ENCODE measurements at places on chromosomes 3 and 15.

- DNase-seq = no peak
Observed at GRCh38 chr15:58764468-58764867, 6.6 kb upstream of the MINDY2 start.

DNA sequence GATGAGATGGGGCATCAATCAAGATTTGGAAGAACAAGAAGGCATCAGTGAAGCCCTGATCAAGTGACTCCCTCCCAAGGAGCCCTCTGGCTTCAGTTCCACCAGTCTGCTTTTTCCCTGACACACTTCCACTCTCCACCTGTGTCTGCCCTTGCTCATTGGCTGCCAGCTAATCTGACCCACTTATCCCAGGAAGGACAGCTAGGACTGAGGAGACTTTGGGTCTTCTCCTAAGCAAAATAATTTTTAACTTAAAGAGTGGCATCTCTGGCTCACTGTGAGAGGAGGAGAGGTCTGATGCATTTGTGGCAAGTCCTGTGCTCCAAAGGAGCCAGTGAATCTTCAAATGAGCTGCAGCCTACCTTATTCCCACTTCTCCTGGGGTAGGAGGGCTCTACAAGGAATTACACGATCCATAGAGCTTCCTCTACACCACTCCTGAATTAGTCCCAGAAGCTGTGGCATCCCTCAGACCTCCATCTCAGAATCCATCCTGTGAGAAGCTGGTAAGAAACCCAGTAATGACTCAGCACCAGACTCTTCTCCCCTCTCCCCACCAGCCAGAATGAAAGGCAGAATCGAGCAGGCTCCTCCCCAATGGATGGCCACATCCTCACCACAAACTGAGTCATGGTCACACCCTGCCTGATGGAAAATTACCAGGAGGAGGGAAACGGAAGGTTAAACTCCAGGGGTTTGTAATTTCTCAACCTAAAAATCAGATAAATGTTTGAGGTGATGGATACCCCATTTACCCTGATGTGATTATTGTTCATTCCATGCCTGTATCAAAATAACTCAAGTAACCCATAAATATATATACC lies 6.3 kb upstream of the PKM start:
- DNase-seq = no peak

DNA sequence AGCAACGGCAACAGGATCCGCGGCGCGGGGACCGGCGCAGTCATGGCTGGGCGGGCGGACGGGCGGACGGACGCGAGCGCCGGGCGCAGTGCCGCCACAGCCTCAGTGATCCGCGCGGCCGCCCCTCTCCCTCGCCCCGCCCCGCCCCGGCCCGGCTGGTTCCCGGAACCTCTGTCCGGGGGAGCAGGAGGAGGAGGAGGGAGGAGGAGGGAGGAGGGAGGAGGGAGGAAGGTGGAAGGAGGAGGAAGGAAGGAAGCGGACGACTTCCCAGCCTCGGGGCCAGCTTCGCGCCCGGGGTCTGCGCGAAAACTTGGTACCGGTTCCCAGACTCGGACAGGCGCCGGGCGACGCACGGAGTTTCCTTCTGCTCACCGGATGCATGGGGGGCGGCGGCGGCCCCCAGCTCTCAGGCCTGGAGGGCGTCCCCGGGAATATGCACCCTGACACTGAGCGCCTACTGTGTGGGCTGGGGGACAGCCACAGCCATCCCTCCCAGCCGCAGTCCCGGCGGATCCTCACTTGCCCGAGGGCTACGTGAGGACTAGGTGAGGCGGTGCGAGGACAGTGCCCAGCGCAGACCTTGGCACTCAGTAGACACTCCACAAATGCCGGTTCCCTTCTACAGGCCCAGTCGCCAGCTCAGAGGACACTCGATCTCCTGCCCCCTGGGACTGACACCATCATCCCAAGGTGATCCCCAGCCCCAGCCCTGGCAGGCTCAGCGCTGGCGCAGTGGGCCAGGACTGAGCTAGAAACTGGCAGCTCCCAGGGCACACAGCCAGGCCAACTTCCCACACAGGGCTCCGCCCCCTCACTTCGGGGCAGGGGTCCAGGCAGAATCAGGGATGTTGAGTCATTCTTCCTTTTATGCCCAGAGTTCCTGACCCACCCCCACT lies at the start of gene SHISA5:
Gene SHISA5 (minus strand): TSS at position 124 of the 896 bp plus-strand sequence. CDS start 80 bp downstream, at position 44.
- DNase-seq = peak; percentile 37

DNA sequence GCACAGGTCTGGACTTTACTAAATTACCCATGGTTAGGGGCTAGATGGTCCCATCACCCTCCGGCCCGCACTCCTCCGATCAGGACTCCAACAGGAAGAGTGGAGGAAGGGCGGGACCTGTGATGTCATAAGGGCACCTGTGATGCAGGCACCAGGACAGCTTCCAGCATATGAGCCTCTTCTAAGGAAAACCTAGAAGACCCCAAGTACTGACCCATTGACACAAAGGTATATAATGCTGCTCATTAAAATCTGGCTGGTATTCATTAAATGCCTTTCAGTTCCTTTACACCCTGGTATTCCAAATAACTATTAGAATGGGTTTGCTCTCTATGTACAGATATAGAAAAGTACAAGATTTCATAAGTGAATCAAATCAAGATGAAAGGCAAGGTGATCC lies at the start of gene IQCF5:
Gene IQCF5 (minus strand): TSS at position 101 of the 400 bp plus-strand sequence. CDS start 70 bp downstream, at position 31.
- no peak for DNase-seq

- DNase-seq = no peak
Observed at GRCh38 chr3:65967451-65967850, 71.3 kb downstream of the MAGI1 start.

DNA sequence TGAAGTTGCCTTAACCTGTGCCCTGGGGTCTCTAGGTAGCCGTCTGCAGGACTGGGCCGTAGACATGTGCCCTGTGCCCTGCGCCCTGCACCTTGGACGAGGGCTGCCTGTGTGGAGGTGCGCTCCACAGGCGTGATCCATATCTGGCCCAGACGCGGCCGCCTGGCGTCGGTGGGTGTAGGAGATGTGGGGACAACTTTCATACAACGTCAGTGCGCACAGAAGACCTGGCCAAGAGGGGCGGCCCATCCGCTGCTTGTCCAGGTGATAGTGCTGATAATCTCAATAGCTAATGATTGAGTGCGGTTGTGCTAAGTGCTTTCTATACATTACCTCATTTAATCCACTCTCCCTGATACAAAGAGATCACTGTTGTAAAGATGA lies 665 bp upstream of the RASGRP1 start:
- no peak for DNase-seq

DNA sequence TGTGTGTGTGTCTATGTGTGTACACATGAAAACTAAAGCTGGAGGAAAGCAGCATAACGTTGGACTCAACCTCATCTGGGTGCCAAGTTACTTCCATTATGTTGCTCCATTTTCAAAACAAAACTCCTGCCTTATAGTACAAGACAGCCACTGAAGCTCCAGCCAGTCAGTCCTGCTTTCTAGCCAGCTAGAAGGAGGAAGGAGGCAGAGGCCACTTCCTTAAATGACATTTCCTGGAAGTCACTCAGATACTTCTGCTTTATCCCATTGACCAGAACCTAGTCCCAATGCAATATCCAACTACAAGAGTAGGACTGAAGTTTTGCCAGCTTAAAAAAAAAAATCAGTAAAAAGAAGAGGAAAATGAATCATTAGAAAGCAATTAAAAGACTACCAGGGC lies 31.7 kb downstream of the CADPS start:
- DNase-seq = no peak

DNA sequence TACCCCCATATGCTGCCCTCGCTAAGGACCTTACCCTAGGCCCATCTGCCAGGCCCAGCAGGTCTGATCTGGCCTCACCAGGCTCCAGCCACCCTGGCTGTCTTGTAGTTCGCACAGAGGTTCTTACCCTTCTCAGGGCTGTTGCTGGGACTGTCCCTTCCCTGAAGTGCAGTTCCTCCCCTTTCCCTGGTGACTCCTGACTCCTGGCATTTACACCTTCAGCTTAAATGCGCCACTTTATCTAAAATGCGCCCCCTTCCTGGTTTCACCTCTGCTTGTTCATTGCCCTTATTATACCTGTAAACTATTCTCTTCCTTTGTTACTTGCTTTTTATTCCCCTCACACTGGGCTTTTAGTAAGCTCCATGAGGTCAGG lies 835 bp upstream of the TTLL3 start:
- no peak for DNase-seq

GRCh38 chr3:168613151-168613550 lies 517.4 kb upstream of the GOLIM4 start:
- no peak for DNase-seq

DNA sequence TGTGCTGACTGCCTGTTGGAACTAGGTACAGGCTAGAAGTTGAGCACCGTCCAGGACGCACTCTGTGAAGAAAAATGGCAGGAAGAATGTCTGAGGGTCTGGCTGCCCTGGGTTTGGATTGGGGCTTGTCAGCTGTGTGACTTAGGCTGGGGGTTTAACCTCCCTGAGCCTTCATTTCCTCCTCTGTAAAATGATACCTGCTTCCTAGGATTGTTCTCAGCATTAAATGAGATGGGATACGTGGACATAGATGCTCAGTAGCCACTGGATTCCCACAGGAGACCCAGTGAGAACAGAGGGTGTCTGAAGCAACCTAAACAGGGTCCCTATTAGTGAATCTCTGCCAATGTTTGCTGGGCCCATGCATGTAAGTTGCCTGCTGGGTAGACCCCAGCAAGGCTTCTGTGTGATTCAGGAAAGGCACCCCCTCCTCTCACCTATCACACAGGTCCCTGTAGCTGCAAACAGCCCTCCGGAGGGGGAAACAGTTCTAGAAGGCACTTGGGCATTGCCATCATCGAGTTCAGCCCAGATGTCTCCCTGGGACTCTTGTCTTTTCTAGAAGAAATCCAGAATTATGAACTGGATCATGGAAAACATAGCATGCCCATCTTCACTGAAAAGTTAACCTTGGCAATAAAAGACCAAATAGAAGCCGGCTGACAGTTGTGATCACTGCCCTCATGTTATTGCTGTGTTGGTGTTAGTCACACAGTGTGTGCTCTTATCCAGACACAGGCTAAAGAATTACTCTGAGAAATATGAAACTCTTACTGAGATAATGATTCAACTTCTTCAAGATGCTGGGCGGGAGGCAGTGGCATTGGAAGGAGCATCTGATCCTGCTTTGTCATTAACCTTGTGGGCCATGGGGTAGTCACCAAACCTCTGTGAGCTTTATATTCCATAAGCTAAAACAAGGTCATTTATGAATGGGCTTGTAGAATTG lies 64.5 kb downstream of the SMAD6 start:
- DNase-seq = no peak

DNA sequence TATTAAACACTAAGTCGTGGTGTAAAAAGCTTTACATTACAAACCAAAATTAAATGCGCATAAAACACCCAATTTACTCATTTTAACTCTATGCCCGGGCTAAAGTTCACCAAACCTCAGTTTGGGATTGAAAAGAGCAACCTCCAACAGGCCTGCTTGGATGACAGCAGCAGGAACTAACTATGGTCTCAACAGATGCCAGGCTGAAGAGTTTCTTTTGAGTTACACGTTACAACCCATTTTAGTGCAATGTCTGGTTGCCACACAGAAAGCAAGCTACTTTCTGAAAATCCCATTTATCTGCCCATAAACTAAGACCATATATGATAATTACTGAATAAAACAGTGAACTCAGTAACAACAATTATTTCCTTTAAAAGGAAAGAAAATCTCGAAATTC lies 2.2 kb downstream of the SATB1 start:
- DNase-seq = no peak

GRCh38 chr3:189277711-189278110 lies 105.9 kb downstream of the TPRG1 start:
- no peak for DNase-seq

- DNase-seq = no peak
Observed at GRCh38 chr3:177211503-177212277, 14.4 kb upstream of the TBL1XR1 start.

DNA sequence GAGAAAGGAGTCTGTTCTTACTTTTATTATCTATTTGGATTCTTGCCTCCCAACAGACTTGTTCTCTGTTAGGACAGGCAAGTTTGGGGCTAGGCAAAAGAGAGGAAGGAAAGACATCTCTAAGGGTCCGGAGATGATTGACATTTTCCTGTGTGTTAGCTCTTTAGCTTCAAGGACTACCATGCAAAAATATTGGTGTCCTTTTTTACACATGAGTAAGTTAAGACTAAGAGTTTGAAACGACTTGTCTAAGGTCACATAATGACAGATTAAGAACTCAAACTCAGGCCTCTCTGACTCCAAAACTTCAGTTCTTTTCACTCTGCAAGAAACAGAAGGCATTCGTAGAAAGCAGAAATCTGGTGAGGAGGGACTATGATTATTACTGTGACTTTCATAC lies 5.9 kb downstream of the LMCD1 start:
- no peak for DNase-seq

- no peak for DNase-seq
Observed at GRCh38 chr3:136731274-136731884, 20.8 kb downstream of the STAG1 start.

GRCh38 chr3:17967111-17967510 lies 224.7 kb upstream of the TBC1D5 start:
- no peak for DNase-seq

DNA sequence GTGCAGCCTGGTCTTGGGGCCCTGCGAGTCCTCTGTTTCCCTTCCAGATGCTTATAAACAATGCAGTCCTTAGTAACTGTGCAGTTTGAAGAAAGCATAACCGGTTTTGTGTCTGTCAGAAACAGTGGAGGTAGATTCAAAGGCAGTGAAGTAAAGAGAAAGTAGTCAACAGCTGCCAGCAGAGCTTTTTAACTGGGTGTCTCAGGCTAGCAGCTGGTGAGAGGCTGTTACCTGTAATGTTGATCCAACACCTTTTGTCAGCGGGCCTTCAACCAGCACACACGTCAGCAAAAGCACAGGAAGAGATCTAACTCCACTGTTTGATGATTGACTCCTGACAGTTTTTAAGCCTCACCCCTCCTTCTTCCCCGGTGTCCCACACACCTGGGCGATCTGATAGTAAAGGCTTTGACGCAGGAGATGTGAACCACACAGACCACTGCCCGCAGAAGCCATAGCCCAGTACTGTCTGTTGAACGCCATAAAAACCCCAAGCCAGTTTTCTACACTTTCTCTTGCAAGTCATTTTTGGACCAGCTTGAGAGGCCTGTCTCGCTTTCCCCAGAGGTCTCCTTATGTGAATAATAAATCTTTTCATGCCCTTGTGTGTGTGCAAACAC lies 178.0 kb downstream of the FMN1 start:
- no peak for DNase-seq

- DNase-seq = peak; percentile 82
Observed at GRCh38 chr15:39580485-39581241, at the start of gene THBS1. Gene THBS1 (plus strand): TSS chr15:39581079. CDS start chr15:39581858, 779 bp downstream.

GRCh38 chr3:124217542-124217941 lies 225.6 kb upstream of the ROPN1 start:
- peak; percentile 68 for DNase-seq

DNA sequence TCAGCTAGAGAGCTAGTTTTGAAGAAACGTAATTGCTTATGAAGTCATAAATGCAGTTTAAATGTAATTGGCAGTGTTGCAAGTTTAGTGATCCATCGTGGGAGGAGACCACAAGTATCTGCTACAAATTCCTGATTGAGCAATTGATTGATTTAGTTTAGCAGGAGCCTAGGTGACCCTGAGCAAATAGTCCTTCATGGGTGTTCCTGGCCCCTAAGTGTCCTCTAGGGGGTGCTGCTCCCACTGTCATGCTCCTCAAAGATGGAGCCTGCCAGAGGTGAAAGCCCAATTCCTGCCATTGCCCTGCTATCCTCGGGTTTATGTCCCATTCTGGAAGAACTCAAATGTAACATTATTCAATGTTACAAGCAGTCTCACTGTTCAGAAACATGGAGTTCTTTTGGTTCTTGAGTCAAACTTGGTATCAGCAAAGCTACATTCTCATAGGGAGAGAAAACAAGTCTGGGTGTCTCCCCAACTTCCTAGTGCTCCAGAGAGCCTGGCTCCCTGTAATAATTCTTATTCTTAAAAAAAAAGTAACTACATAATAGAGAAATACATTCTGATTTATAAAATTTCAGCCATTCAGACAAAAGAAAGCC lies 29.8 kb upstream of the SENP5 start:
- DNase-seq = no peak
